GM06990 (cell line): ENCODE measurements at places on chromosomes 1 and 21.

GRCh38 chr1:234527346-234527745 is 48.4 kb upstream of the TARBP1 start:
- DNase-seq, result no peak

DNA sequence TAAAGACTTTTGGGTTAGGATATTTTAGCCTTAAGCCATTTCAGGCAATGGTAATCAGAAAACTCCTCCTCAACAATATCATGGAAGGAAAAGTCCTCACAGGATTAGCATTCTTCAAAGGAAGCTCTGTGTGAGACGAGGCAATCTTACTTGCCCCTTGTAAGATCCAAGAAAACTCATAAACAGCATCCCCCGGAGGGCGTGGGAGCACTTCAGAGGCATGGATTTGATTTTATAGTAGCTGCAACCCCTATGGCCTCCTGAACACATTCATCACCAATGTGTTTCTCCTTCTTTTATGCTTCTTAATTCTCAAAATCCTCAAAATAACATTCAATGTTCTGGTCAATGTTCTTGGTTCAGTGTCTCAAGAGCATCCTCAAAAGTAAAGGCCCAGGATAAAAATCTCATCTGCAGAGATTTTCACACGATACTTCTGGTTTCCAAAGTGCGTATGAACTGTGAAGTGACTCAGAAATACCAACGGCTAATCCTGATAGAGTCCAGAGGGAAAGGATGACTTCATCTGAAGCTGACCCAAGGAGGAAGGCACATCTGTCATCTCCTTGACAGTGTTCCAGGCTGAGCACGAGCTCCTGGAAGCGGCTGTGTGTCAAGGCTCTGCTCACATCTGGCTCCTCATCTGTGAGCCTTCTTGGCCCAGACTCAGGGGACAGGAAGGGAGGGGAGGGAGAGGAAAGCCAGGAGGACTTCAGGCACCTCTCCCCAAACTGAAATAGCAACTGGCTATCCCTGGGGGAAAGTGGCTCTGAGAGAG is 49.3 kb upstream of the PSEN2 start:
- no peak for DNase-seq

GRCh38 chr1:167066333-167067122 is 23.6 kb downstream of the GPA33 start:
- peak; percentile 68 for DNase-seq

GRCh38 chr1:100347009-100347966 is 5.0 kb upstream of the CDC14A start:
- DNase-seq, result no peak

- no peak for DNase-seq
These were observed 77.6 kb upstream of the IFFO2 start for GRCh38 chr1:19033926-19034680.

DNA sequence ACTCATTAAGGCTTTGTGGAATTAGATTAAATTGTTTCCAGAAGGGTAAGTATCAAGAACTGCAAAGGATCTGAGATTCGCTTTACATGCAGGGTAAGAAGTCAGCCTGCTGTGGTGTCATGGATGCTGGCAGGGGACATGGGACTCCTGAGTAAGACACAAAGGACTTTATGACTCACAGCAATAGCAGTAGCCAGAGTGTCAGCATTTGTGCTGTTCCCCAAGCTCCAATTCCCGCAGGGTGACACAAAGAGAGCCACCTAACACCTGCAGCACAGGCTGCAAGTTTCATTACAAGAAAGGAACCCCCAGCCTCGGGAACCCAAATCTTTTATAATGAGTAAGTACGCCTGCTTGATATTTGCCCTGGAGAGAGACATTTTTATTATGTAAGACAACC is 298.1 kb upstream of the POU3F1 start:
- DNase-seq, result no peak
